ENCODE measurements at places on chromosomes 13 and 19. TPM values are rescaled to one million over a fixed set of nuclear protein-coding genes. Genes with fewer than 3 reads are reported as not detected.

VSTM2B gene
- not detected for total RNA-seq

CNMD gene
- not detected for total RNA-seq

EDDM13 gene
- total RNA-seq, result not detected

PRR19 gene
- total RNA-seq, result 4.9 TPM

Measured in A549 treated with ZK216348 at 1 μM for 4 hours (cell line).